ENCODE measurements at places on chromosomes 2 and 18.

DNA sequence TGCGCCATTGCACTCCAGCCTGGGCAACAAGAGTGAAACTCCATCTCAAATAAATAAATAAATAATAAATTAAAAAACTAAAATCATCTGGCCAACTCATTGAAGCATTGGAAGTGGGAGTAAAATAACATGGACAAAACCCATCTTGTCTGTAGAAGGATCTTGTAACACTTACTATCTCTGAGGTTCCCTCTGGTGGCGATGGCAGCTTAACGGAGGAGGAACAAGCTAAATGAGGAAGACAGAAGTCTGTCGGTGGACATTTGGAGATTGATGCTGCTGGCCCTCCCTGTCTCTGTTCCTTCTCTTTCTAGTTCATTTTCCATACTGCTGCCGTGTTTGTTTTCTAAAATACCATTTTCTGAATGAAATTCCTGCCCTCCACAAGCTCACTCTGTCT, 43.4 kb downstream of the ZCCHC2 start:
- DNase-seq: peak; percentile 29

- DNase-seq: no peak
Measured at GRCh38 chr2:55840460-55840859, 83.1 kb downstream of the EFEMP1 start.

GRCh38 chr2:98252038-98252773, 94.0 kb upstream of the CNGA3 start:
- DNase-seq: no peak

GRCh38 chr18:9894454-9895068, 8.8 kb downstream of the TXNDC2 start:
- DNase-seq: no peak

GRCh38 chr2:74347742-74348141, 4.5 kb upstream of the SLC4A5 start:
- no peak for DNase-seq

- DNase-seq: no peak
Measured at GRCh38 chr2:178469219-178469849, 9.1 kb downstream of the FKBP7 start.

- DNase-seq: peak; percentile 48
Measured at GRCh38 chr18:3455907-3456685, 6.1 kb downstream of the TGIF1 start.

- no peak for DNase-seq
Measured at GRCh38 chr2:232817756-232818155, 41.4 kb upstream of the KCNJ13 start.

DNA sequence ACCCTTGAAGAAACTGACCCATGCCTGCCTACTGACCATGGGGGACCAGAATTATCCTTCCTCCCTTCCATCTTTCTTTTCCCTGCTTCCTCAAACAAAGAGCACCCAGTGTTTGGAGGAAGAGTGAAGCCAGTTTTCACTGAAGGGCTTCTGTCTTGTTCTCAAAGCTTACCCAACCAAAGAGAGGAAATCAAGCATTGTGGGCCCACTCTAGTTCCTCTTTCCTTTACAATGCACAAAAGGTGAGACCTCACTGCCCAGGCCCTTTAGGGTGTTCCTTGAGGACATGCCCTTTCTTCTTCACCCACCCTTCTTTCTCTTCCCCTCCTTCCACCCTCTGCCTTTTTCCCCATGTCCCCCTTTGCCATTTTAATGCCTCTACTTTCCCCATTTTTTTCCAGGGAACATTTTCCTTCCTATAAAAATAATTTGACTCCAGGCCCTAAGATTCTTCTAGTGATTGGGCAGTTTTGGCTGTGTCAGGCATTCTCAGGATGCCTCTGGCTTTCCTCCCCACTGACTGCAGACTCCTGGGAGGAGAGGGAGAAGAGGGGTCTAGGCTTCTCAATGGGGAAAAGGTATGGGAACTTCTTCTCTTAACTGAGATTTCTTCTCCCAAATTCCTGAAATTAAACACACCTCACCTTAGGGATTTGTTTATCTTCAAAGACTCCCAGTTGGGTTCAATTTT, 126.6 kb upstream of the RMDN2 start:
- DNase-seq: no peak

DNA sequence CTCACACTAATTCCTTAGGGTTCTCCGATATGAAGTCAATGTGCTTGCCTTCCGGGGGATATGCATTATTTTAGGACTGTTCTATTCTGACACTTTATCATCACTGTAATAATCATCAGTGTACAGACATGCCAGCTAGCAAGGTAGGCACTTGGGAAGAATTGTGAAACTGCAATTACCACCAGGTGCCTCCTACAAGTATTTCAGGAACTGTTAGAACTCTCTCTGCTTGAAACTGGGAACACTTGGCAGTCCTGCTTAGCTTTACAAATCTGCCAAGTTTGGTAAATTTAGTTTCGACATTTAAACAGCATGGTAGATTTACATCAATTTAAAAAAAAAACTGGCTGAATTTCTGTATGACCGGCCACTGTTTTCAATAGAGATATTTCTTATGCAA, 128.7 kb downstream of the SATB2 start:
- DNase-seq: no peak

- peak; percentile 66 for DNase-seq
Measured at GRCh38 chr2:205930209-205930608, 155.8 kb downstream of the INO80D start.

DNA sequence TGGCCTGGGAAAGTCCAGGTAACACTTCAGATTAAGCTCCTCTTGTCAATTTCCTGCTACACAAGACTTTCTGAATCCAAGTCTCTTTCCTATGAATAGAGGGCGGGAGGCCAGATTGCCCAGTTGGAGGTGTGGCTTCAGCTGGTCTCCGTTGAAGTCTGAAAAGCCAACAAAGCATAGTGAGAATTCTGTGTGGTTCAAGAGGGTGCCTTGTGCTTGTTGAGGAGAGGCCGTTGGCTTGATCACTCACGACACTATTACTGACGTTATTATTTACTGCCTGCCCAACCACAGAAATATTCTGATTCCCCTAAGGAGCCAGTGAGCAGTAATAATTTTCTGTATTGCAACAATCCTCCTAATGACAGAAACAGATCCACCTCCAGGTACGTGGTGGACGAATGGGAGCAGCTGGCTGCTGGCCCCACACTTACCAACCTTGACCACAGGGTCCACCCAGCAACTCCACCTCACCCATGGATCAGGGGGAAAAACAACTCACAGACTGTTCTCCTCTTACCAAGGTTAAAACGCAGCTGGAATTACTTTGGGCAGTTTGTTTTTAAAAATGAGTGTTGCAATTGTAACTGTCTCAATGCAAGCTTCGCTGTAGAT, 21.9 kb downstream of the NRP2 start:
- peak; percentile 89 for DNase-seq

- no peak for DNase-seq
Measured at GRCh38 chr2:63652652-63652985, 63.9 kb downstream of the MDH1 start.

DNA sequence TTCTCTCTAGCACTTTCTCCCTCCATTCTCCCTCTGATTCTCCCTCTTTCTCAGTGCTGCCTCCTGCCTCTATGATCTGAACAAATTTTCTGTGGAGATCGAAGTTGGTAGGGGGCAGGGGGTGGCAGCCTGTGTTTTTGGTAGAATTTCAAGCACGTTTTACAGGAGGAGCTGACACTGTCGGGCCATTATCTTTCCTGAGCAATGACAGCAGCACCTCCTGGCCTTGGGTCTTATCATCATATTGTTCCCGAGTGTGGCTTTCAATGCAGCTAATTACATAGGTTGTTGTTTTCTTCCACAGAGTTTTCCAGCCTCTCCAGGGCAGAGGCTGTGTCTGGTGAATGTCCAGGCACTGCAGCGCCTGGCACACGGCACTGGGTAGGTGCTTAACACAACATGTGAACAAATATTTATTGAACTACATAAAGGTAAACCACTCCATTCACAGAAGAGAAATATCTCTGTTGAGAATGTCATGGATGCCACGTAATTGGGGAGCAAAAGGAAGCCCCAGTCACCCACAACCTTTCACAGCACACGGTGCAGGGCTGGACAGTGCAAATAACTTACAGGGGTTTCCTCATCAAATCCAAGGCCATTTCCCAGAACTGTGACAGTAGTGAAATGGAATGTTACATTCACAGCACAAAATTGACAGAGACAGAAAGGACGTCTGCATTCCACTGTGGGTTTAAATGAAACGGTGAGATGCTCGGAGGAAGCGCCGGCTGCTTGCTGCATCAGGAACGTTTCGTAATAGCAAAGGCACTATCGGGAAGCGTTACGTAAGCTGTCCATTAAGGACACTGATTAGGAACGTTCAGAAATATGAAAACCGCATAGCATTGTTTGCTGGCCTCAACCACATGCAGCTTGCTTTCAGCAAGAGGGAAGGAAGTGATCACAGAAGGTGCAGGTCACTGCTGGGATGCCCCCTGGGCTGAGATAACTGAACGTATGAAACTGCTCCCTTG, 6.5 kb upstream of the KCNG2 start:
- peak; percentile 99 for DNase-seq

- no peak for DNase-seq
Measured at GRCh38 chr2:43106559-43107527, 119.6 kb downstream of the ZFP36L2 start.

DNA sequence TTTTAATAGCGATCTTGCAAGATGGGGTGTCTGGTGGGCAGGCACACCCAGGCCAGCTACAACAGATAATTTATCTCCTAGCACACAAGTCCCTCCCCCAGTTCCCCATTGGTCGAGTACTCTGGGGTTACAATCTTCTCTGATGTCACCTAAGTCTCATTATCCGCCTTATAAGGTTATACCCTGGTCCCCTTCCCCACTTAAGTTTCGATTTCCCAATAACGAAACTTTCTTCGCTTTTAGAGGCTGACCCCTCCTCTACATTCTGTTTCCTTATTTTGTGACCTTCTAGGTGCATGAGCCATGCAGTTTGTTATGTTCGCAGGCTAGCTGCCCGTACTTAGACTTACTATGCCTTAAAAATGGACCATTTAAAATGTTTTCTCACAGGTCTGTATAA, 180.1 kb downstream of the CAPN13 start:
- DNase-seq: no peak

GRCh38 chr2:74843433-74843832, 9.5 kb downstream of the HK2 start:
- DNase-seq: peak; percentile 88

DNA sequence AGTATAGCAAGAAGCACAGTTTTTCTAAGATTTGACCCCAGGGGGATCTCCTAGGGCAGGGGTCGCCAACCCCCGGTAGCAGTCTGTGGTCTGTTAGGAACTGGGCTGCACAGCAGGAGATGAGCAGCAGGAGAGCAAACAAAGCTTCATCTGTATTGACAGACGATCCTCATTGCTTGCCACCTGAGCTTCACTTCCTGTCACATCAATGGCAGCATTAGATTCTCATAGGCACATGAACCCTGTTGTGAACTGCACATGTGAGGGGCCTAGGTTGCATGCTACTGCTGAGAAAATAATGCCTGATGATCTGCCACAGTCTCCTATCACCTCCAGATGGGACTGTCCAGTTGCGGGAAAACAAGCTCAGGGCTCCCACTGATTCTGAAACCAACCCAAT, 136.2 kb downstream of the RGPD3 start:
- DNase-seq: no peak

DNA sequence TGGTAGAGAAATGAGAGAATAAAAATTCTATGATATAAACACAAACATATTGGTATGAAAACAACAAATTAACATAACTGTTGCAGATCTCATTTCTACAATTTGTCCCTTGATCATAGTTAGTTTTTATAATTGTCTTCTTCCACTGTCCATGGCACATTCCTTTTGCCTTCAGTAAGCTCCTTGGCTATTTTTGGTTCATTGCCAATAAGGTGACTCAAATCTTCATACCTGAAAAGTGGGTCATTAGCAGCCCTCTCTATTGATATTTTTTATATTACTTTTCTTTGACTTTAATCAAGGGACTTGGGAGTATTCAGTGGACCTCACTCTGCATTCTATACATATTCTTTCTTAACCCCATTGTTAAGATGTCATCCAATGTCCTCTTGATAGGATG, 552.9 kb downstream of the TDRD15 start:
- no peak for DNase-seq

DNA sequence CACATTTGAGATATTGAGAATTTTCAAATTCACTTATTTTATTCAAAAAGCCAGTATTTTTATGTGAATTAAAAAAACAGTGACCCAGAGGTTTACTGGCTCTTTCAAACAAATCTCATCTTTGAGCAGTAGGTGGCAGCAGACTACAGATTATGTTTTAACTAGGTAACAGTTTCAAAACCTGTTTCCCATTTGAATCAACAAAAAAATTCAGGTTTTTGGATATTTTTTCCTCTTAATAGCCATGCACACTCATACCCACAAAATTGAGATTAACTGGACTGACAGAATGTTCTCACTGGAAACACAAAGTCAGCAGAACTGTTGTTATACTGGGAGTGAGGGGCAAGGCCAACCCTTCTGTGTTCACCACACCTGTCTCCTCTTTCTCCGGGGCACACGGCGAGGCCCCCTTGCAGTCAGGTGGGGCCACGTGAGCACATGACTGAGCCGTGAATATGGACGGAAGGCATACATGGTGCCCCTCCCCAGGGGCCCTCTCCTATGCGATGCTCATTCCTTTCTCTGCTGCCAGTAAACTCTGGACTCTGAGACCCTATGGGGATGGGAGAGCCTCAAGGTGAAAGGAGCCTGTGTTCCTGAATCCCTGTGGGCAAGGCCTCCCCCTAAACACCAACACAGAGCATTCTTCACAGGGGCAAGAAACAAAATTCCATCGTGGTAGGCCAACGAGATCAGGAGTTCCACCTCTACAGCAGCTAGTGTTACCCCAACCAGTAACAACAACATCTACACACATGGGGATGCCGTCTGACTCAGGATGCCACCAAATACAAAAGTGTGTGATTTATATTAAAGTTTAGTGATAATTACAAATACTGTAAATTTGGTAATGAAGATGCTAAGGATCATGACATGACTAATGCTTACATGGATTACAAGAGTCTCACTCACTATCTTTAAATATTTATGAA, 80.4 kb downstream of the LPIN2 start:
- DNase-seq: peak; percentile 57

- DNase-seq: no peak
Measured at GRCh38 chr18:78740876-78741275, 238.7 kb upstream of the SALL3 start.

- peak; percentile 70 for DNase-seq
Measured at GRCh38 chr18:49666045-49666775, 104.4 kb downstream of the LIPG start.
